ENCODE measurements at places on chromosomes 1 and 21.

DNA sequence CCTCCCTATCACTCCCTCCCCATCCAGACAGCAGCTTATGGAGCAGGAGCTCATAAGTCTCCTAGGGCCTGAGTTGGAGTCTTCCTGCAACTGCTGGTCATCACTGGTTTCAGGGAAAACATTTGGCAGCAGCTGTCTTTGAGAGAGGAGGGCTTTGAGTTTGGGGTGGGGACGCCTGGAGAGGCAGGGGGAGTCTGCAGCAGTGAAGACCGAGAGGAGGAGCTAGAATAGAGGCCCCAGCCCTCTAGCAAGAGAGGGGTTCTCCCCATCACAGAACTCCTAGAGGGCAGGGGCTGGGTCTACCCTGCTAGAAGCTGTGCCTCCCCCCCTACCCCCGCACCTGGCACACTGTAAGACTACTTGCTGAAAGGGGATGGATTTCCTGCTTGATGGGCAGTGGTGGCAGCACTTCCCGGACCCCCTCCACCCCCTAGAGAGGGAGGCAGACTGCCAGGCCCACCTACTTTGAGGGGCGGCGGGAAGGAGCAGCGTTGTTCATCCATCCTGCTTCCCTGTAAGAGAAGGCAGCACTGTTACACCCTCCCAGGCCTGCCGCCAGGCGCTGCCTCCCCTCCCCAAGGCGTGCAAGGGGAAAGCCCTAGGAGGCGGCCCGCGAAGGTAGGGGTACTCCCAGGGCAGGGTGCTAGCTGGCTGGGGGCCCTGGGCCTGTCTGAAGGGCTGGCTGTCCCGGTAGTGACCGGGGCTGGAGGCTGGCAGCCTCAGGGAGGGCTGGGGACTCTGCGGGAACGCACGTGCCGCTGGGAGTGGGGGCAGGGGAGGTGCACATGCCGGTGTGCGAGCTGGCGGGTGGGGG lies 50.4 kb downstream of the RAP1GAP start:
- DNase-seq: no peak

DNA sequence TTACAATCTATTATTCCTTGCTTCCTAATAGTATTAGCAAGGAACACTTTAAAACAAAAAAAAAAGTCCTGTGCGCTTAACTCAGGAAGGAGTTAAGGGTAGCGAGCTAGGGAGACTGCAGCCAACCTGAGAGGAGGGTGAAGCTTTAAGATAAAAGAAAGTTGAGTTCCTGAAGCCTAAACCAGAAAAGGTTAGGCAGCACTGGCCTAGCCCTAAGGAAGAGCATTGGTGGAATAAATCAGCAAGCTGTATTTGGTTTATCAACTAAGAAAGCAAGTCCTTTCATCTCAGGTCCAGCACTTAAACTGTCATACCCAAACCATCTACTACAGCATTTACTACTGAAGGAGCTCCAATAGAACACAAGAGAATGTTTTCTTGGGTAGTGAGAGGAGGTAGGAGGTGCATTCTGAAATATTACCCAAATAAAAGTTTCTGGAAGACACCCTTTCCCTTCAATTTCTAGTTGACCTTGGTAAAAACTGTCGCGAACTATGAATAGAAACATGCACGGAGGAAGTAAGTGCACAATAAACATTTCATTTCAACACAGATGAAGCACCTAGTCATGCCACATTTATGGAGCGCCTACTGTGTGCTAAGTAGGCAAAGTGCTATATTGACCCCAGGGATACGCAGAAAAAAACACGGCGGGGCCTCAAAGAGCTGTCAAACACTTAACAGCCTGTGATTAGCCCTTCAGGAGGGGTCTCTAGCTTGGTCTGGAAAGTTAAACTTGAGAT lies 1.3 kb downstream of the GLRX2 start:
- no peak for DNase-seq

GRCh38 chr1:74853756-74854155 lies 120.8 kb downstream of the TYW3 start:
- no peak for DNase-seq

DNA sequence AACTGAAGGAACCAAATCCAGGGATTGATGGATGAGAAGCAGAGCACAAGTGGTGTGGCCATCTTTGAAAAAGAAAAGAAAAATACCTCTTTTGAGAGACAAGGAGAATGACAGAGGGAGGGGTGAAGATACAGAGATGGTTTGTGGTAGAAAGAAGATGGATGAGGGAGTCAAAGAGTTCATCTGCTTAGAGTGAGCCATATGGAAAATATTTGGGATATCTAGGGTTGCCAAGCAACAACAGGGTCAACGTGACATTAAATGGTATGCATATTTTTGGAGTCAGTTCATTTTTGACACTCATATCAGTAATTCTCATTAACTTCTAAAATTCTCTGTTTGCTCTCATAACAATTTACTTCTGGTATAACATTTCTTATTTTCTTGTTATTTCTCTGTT lies 50.7 kb downstream of the MACF1 start:
- no peak for DNase-seq

- DNase-seq: no peak
Measured at GRCh38 chr1:241208910-241209379, 148.1 kb downstream of the RGS7 start.

DNA sequence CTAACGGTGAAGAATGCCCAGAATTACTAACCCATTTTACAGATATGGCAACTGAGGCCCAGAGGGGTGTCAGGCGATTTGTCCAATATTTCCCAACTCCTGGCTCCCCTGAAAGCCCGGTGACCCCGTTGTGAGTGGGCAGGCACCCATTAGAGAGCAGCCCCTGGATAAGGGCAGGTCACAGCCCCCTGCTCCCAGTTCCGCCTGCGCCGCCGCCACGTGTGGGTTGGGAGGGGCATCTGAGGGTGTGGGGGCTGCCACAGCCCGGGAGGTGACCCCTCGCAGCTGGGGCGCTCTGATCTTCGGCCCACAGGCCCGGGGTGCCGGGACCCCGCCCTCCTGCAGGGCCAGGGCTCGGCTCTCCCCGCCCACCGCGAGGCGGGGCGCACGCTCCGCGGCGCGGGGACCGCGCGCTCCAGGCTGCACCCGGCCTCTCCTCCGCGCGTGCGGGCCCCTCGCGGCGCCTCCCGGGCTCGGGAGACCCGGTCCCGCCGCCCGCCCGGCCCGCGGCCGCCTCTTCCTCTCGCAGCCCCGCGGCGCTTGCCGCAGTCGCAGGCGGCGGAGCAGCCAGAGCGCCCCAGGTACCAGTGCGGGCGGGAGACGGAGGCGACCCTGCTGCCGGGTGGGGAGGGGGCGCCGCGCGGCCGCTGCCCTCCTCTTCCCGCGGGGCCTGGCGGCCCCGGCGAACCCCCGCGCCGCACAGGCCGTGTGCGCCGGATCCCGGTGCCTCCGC lies at the start of gene HTR6:
Gene HTR6, plus strand, starts transcription at position 423 of the 733 bp plus-strand sequence. CDS start 879 bp downstream, outside the sequence.
- no peak for DNase-seq

DNA sequence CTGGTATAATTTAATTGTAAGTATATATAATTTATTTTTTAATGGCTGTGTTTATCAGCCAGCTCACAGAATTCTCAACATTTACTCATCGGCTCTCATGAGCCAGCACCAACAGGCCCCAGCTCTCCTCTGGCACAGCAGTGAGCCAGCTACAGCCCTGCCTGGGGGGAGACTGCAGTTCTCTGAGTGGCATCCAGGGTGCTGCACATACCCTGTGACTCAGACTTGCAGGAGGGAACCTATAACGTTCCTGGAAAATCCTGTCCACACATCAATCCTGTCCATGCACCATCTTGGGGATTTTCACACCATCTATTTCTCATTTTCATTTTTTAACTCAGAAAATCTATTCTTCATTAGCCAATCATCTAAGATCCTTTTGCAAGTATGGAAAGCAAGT lies 36.5 kb downstream of the FHAD1 start:
- DNase-seq: no peak

- no peak for DNase-seq
Measured at GRCh38 chr1:37919277-37919676, 27.6 kb downstream of the INPP5B start.

DNA sequence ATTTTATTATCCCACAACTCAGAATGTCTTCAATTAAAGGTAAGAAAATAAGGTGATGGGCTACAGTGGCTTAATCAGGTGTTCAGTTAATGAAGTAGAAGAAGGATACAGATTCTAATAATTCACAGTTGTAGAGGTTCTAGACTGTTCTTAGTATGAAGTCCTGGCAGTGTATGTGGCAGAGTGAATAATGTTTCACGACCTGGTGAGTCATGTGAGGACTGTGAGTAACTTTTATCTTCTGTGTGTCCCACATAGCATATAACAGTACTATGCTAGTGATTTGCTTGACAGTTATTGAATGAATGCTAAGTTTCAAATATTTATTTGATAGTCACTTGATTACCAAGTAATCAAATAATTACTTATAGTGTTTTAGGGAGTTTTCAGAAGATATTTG lies 20.0 kb downstream of the SLC16A4 start:
- no peak for DNase-seq

- no peak for DNase-seq
Measured at GRCh38 chr1:204287466-204287891, 72.2 kb downstream of the PLEKHA6 start.

GRCh38 chr1:2927393-2928360 lies 93.6 kb upstream of the ACTRT2 start:
- DNase-seq: no peak

- no peak for DNase-seq
Measured at GRCh38 chr1:38870996-38871395, 2.2 kb downstream of the MYCBP start.

GRCh38 chr1:14850563-14850962 lies 252.1 kb downstream of the KAZN start:
- DNase-seq: no peak
